ENCODE measurements at places on chromosomes 12 and 14. TPM values are rescaled to one million over a fixed set of nuclear protein-coding genes. Genes with fewer than 3 reads are reported as not detected.
A peak's percentile ranks its signal among the peaks of the same experiment; 100 is the strongest.

The SLC39A5 gene
- total RNA-seq: 0.61 TPM

The CLEC6A gene
- not detected for total RNA-seq

The GARIN6 gene
- not detected for total RNA-seq

The RPS6KA5 gene
- total RNA-seq: 3.8 TPM

The SLC11A2 gene
- 41.1 TPM for total RNA-seq

GRCh38 chr14:75333606-75334548 lies 55.2 kb downstream of the FOS start:
- no peak for DNase-seq

GRCh38 chr14:60561845-60562746 lies 53.1 kb downstream of the SIX6 start:
- peak; percentile 58 for DNase-seq

DNA sequence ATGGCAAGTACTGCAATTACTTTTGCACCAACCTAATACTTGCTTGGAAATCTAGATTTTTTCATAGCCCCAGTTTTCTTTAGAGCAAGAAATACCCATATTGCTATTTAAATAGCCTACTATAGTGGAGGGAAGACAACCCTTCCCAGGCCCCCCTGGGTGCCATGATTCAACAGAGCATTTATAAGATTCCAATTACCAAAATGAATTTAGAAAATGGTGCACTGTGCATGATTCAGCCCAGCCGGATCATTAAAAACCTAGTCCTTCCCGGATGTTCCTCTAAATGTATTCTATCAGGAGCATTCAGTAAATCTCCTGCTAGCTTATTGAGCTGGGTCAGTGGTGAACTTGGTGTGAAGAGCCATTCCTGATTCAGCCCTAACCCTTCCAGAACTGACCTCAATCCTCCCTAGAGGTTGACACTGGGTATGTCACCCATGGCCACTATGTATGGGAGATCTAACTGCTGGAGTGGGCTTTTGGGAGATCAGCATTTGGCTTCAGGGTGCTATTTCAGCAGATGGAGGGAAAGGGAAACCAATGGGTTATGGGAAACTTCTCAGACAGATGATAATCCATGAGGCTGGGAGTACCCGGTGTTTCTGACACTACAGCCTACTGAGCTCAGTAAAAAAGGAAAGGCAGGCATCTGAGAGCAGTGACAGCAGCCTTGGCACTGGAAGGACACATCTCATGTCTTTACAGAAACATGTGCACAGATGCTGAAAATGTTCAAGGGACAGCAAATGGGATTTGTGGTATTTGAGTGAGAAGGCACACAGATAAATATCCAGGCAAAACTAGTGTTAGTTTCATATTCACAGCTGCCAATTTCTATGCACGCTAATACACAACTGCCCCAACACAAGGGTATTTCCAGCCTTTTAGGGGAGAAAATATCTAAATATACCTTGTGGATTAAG lies 258.9 kb downstream of the DPF3 start:
- no peak for DNase-seq

DNA sequence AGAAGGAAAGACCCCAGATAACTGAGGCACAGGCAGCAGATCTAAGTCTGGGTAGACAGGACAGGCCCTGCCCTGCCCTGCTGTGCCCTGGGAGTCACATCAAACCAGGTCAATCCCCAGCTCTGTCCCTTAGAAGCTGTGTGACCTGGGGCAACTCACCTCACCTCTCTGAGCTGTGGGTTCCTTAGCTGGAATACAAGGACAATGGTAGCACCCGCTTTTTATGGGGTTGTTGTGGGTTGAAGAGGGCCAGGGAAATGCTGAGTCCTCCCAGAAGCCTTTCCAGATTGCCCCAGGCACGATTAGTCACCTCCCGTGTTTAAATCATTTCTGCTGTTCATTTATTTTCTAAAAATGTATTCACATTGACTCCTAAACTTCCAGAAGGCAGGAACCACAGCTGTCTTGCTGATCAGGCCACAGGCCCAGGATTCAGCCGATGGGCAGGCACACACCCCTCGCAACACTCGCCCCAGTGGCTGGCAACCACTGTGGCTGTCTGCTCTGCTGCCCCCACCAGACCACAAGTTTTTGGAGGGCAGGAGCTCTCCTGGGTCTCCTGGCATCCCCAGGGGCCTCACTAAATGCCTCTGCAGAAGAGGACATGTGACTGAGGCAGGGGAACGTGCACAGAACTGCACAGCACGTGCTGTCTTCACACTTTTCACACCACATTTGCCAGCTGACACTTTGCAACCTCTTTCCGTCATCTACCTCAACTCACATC lies 3.0 kb downstream of the SELPLG start:
- no peak for DNase-seq

GRCh38 chr14:94532447-94532846 lies 23.2 kb upstream of the SERPINA12 start:
- no peak for DNase-seq

DNA sequence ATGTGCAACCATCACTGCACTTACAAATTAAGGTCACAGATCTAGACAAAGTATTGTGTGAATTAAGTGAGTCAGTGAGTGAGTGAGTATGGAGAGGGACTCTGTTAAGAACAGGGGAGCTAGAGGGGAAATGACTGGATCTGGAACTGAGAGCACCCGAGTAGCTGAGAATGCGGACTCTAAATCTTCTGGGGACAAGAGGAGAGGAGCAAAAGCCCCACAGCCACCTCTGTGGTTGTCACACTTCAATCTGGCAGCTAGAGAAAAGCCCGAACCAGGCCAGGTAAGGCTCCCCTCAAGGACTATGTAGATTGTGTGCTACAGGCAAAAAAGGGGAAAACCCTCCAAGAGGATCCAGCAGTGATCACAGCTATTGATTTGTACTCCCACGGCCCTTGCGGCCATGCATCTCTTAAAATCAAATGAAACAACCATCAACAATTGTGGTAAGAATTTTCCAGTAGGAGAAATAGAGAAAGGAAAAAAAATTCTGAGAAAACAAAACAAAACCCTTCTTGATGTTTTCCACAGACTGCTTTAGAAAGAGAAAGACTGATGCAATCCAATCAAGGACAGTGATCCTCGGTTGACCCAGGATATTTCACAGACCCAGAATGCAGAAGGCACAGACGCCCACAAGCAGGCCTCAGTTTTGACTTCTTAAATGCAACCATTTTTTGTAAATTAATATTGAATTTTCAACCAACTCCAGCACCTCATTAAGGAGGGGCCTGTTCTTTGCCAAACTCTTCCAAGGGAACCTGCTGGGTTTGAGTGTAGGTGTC lies 109.6 kb downstream of the SLC38A6 start:
- no peak for DNase-seq

- no peak for DNase-seq
Observed at GRCh38 chr14:99168330-99168729, 103.7 kb downstream of the BCL11B start.

DNA sequence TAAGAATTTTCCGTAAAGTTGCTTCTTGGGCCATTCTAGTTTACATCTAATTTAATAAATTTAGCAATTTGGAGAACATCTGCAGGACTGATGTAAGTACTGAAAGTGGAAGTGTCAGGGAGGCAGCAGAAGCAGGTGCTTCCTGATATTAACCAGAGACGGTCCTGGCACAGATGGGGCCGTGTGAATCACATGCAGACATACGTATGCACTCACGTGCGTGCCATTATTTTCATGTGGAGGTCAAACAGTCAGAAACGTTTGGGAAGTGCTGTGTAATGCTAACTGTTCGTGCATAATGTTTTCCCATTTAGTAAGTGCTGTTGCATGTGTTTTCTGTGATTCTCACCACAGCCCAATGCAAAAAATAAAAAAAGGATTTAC lies 87.8 kb upstream of the DYNC1H1 start:
- no peak for DNase-seq

Measured in glutamatergic neuron (in vitro differentiated cells).